ENCODE measurements at places on chromosomes 7 and 10.

GRCh38 chr7:44549457-44549856 lies 8.3 kb upstream of the NPC1L1 start:
- no peak for DNase-seq

DNA sequence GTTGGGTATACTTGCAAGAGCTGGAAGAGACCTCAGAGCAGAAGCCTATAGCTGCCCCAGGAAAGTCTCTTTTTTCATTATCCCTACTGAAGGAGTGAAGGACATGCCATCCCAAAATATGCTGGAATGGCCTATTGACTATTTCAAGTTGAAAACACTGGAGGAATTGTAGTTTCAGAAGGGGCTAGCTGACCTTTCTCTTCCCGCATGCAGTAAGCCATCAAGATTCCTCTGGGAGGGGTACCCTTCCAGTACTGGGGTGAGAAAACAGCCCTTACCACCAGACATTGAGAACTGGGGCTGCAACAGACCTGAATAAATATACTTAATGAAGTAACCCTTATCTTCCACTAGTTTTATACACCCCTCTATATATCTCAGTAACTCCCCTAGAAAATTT lies 41.7 kb downstream of the CHCHD3 start:
- peak; percentile 65 for DNase-seq

DNA sequence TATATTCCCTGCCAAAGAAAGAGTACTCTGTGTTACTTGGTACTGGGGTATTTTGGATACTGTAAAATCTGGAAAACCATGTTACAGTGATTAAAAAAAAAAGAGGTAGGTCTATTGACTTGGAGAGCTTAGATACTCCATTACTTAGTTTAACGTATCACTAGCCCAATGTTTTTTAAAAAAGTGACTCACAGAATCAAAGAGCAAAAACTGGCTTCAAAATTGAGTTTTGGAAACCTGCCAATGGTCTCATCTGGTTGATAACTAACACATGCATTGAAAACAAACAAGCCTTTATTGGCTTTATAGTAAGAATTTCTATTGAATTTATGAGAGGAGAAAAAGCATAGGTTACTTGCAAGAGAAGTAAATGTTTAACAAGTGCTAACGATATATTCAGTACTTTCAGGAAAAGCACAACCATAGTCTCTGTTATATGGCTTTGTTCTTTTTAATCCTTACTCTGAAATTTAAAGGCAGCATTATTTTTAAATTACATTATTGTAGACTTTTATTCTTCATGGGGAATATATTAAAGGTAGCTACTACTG lies 563.3 kb upstream of the SORCS1 start:
- DNase-seq = no peak

- no peak for DNase-seq
These were observed 139.4 kb downstream of the SEMA3C start for GRCh38 chr7:80779456-80779855.

DNA sequence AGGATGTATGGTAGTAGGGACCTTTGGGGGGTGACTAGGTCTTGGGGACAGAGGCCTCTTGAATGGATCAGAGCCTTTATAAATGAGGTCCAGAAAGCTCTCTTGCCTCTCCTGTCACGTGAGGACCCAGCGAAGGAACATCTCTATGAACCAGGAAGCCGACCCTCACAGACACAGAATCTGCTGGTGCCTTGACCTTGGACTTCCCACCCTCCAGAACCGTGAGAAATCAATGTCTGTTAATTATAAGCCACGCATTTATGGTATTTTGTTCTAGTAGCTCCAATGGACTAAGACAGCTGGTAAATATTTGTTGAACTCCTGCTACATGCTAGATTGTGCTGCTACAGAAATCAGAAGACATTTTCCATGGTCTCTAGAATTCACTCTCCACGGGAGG lies 276.9 kb downstream of the SFMBT2 start:
- DNase-seq = no peak

GRCh38 chr7:37336259-37336658 lies 112.4 kb downstream of the ELMO1 start:
- DNase-seq = no peak

DNA sequence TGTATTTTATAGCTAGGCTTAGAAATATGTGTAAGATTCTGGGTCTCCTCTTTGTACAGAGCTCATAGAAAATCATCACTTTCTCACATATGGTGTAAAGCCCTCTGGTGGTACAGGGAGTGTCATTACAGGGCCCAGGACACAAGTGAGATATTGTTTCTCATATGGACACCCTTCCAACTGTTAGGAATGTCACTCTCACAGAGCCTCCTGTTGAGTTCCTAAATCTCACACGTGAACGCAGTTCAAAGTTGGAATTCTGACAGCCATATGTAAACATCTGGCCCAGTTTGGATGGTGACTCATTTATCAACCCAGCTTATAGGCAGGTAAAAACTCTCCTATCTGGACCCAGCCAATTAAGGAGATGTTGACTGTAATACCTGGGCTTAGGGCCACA lies 35.4 kb upstream of the ZNF107 start:
- peak; percentile 51 for DNase-seq

- DNase-seq = peak; percentile 56
These were observed 16.5 kb downstream of the FAM131B start for GRCh38 chr7:143346018-143346417.

GRCh38 chr7:128735436-128735835 lies 3.7 kb upstream of the CALU start:
- DNase-seq = no peak

DNA sequence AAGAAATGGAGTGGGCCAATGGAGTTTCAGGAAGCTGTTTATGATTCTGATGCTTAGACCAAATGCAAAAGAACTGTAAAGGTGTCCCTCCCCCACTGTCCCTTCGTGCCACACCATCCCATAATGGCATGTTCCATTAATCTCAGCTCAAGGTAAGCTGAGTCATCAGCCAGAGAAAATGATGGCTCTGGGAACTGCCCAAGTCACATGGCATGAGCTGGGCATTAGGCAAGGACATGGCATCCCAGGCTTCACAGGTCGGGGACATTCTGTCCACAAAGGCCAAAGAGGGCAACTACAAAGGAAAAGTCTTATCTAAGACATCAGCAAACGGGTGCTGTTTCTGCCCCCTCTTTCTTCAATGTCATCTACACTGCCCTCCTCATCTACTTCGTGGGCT lies 44.9 kb downstream of the DLG5 start:
- DNase-seq = no peak

DNA sequence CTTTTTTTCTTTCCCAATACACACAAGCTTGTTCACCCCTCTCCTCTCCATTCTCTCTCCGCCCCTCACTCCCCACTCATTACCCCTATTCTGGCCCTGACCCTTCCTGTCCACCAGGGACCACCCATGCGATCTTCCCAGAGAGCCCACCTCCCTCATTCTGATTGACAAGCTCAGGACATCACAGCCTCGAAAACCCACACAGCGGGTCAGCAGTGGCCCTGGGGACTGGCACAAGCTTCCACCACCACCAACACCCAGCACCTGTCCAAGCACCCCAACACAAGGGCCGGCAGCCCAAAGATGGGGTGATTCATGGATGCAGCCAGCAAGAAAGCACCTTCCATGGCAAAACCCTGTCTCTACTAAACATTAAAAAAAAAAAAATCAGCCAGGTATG lies 50.0 kb upstream of the USP6NL start:
- no peak for DNase-seq

- no peak for DNase-seq
These were observed 310.7 kb downstream of the WDR37 start for GRCh38 chr10:1366811-1367425.

DNA sequence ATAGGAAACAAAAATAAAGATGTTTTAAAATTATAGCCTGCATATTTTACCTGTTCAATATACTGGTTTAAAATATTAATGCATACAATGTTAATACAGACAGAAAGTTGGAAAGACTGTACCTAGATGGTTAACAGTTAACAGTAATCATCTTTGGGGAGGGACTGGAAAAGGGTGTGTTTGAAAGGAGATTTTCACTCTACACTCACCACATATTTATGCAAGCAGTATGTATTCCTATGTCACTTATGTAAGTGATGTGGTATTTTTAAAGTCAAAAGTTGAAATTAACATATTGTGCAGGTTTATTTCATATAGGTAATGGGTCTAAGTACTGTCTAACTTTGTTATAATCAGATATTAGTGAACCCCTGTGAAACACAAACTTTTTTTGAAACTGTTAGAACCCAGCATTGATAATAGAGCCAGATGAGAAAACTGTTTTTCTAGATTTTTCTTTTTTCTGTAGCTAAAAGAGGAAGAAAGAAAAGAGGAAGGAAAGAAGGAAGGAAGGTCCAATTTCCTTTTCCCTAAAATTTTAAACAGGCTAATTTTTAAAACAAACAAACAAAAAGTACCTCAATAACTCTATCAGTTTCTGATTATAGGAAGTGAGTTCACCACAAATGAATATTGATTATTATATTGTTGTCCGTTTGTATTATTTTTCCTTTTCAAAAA lies 9.0 kb upstream of the STARD3NL start:
- no peak for DNase-seq

DNA sequence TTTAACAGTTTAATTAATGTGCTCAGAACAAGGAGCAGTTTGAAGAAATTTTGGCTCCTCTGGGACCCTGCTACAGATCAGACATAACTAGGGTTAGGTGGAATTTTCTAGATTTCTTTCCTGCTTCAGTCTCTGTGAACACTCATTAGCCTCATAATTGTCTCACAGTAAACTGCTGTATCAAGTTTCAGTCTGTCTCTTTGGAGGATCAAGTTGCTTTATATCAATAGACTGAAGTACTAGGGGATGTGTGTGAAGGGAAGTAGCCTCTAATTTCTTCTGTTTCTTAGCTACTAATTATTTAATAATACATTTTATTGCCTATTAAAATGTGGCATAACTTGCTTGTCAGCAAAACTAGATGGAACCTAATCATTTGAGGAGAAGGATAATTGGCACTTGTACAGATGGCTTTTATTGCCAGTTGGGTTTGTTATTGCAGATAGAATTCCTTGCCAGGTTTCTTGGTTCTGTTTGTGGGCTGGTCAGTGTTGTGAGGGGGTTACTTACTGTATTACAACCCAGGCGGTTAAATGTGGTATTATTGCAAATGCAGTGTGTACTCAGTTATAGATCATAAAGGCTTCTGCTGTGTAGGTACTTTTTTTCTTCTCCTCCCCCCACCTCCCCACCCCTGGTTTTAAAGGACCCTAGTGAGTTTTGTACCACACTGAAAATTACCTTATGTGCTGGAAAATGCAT lies 758.0 kb downstream of the AUTS2 start:
- DNase-seq = peak; percentile 10

DNA sequence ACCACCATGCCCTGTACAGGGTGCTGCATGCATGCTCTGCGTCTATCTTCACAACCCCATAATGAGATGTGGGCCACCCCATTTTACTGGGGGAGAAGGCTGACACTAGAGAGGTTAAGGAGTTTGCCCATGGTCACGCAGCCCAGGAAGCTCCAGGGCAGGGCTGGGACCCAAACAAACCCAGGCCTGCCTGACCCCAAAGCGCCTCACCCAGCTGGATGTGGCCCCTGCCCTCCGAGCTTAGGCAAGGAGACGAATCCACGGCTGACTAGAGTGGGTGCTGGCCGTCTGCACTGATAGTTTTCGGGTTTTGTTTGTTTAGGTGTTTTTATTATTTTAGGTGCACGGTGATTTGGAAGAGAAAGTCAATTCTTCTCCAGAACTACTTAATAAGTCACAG lies 65.7 kb downstream of the CHST15 start:
- no peak for DNase-seq

- DNase-seq = no peak
These were observed 76.4 kb upstream of the LRRC17 start for GRCh38 chr7:102836191-102836919.

GRCh38 chr10:32050177-32050576 lies 6.0 kb downstream of the KIF5B start:
- peak; percentile 50 for DNase-seq

GRCh38 chr7:27202862-27203134 lies 2.9 kb upstream of the HOXA13 start:
- no peak for DNase-seq

GRCh38 chr7:138170959-138171703 lies 94.9 kb downstream of the AKR1D1 start:
- no peak for DNase-seq

- no peak for DNase-seq
These were observed 162.9 kb downstream of the ACTR3B start for GRCh38 chr7:152922318-152923081.

GRCh38 chr7:50317697-50318669 lies 13.5 kb downstream of the IKZF1 start:
- no peak for DNase-seq

DNA sequence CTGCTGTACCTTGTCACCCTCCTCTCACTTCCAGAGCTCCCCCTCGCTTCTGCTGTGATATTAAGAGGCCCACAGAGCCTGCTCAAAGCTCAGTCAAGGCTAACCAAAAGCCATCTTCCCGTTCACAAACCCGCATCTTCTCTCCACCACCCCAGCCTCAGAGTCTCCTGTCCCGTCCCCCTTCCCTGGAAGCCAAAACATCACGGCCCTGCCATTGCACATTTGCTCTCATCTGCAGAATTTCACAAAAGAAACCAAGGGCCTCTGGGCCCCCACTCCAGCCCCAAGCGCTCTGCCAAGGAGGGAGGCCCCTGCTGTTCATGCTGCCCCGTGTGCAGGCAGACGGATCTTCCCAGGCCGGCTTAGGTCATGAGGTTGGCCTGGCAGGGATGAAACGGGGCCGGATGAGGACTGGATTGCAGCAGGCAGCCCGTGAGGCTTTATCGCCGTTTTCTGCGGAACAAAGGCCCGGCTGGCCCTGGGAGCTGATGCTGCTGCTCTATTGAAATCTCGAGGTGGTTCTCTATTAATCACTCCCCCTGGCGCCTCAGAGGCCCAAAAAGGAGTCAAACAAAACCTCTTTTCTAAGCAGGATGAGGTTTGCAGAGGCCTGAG lies 31.6 kb upstream of the FOXK1 start:
- peak; percentile 72 for DNase-seq

- DNase-seq = peak; percentile 28
These were observed 133.4 kb upstream of the PFKP start for GRCh38 chr10:2933924-2934323.

DNA sequence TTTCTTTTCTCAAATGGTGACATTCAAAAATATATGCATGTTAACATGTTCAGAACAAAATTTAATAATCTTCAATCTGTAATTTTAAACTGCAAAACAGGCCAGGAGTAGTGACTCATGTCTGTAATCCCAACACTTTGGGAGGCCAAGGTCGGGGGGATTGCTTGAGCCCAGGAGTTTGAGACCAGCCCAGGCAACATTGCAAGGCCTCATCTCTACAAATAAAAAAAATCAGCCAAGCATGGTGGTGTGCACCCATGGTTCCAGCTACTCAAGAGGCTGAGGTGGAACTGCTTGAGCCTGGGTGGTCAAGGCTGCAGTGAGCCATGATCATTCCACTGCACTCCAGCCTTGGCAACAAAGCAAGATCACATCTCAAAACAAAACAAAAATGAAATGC lies 394.3 kb downstream of the PARD3 start:
- no peak for DNase-seq

- no peak for DNase-seq
These were observed 116.4 kb upstream of the HGF start for GRCh38 chr7:81886211-81886764.
